DMS53 (cell line): ENCODE measurements at places on chromosomes 7 and 10.

- no peak for DNase-seq
Measured at GRCh38 chr10:95759233-95759826, 3.4 kb downstream of the ENTPD1 start.

GRCh38 chr7:105638334-105638733 lies 57.0 kb upstream of the EFCAB10 start:
- no peak for DNase-seq

GRCh38 chr7:23017309-23017708 lies 3.4 kb upstream of the HYCC1 start:
- no peak for DNase-seq

DNA sequence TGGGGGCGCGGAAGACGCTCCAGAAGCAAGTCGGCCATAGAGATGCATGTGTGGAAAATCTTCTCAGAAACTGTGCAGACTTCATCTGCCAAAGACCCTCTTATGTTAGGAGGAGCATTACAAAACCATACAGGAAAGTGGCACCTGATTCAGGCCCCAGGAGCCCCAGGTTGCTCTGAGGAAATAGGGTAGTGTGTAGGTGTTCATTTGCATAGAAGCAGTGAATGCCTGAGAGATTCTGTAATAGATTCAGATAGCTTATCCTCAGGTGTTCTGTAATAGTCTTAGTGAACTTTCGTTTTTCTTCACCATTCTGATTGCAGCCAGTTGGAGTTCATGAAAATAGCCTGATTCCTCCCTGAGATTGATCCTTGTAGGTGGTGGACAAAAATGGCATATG lies 106.4 kb upstream of the GJD4 start:
- DNase-seq: no peak

GRCh38 chr7:25995216-25995615 lies 156.8 kb upstream of the NFE2L3 start:
- peak; percentile 72 for DNase-seq

DNA sequence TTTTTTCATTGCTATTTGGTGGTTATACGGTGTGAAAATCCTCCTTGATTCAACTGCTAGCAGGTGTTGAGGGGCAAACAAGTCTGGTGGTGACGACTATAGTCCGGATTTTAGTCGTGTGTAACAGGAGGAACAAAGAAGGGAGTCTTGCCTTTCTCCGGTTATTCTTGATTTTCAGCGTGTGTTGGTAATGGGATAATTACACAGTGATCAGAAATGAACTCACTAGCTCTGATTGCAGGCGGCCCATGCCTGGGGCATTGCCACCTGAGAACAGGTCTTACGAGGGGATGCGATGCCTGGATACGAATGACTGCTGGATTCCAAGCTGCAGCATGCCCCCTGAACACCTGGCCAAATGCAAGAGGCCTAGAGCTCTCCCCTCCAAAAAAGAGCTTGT lies 72.8 kb downstream of the CAMK1D start:
- no peak for DNase-seq

GRCh38 chr10:97200616-97201015 lies 14.9 kb upstream of the SLIT1 start:
- DNase-seq: no peak

GRCh38 chr7:39099146-39099545 lies 121.4 kb downstream of the POU6F2 start:
- DNase-seq: no peak

GRCh38 chr7:82633592-82633991 lies 190.0 kb upstream of the CACNA2D1 start:
- peak; percentile 34 for DNase-seq

- DNase-seq: no peak
Measured at GRCh38 chr7:99433158-99433557, 5.4 kb downstream of the PTCD1 start.

DNA sequence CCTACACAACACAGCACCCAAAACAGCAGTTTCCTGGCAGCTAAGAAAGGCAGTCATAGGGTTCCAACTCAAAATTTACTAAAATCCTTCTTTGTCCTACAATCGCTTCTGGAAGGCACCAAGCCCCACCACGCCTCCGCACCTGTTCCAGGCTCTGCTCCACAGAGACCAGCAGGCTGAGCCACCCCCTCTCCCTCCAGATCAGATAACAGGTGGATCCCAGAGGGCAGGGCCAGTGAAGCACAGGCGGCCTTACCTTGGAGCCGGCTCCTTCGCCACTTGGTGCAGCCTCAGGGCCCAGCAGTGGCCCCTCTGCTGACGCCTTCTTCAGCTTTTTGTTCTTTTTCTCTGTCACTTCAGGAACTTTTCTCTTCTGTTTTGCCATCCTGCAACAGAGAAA lies 33.0 kb downstream of the ZFAND2A start:
- no peak for DNase-seq

DNA sequence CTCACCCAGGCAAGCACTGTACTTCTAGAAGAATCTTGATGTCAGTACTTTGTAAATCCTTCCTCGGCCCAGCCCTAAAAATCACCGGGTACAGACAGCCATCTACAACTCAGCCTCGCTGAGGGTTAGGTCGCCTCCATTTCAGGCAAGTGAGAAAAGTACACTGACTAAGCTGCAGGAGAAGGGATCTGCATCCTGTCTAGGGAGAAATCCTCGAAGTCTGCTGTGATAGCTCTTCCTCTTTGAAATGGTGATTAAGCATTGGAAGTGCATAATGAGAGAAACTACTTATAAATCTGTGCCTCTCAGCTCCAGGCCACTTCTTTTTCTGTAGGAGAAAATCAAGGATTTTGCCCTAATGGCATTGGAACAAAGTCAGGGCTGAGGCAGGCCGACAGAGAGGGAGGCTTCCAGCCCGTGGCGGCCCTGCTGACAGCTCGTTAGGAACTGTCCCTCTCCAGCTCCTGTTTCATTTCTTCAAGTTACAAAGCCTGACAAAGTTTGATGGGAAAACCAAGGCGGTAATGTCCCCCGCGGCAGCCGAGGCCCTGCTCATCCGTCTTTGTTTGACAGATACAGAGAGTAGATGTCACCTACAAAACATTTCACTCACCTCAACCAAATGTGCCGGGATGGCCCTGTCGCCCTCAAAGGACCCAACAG lies 14.1 kb upstream of the GOT1 start:
- no peak for DNase-seq

GRCh38 chr7:78063758-78064157 lies 265.2 kb downstream of the PHTF2 start:
- no peak for DNase-seq

DNA sequence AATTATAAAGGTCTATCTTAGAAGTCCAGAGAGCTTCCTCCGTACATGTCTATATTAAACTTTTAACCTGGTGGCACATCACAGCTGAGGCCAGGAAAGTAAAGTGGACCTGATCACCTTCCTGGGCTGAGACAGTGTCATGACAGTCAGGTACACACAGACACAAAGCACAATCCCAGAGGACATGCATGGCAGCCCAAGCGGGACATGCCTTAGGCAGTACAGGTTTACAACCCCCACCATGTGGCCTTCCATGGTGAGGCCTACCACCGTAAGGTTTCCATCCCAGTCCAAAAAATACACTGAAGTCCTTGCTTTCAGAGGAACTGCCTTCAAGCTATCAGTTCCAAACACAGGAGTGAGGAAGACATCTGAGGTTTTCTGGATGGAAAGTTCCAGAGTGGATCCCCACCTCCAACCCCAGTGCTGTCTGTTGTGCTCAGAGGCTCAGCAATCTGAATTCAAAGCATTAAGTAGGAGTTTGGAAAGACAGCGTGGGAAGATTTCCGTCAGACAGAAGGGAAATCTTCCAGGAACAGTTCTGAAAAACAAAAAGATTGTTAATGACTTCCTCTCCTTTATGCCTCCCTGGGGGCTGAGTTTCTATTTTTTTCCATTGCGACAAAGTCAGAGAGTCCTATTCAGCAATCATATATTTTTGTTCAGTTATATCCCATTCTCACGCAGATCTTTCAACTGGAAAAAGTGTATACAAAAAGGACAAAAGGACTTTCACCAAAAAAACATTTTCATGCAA lies 20.1 kb downstream of the IFIT3 start:
- DNase-seq: no peak

- no peak for DNase-seq
Measured at GRCh38 chr7:32049599-32049998, 20.6 kb downstream of the PDE1C start.

DNA sequence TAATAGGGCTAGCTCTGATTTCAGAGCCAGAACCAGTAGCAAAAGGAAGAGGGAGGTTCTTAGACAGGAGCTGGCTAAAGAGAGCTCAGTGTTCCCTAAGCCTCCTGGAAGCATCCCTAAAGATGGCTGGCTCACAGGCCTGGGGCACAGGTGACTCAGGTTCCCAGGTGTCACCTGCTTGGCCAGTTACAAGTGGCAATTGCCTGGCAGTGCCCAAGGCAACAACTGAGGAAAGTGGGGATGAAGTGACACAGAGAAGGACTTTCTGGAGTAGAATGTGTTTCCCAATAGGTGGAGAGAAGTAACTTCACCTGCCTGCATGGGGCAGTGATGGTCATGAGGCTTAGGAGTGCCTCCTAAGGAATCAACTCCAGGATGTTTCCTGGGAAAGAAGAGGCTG lies 66.5 kb upstream of the EEPD1 start:
- no peak for DNase-seq

- no peak for DNase-seq
Measured at GRCh38 chr10:119364645-119365600, 157.6 kb downstream of the GRK5 start.

GRCh38 chr10:63125459-63125858 lies 7.7 kb upstream of the NRBF2 start:
- no peak for DNase-seq
